H7 (cell line): ENCODE measurements at places on chromosomes 12 and 14.

GRCh38 chr14:68571114-68571591 lies 221.7 kb downstream of the ZFP36L1 start:
- no peak for DNase-seq

DNA sequence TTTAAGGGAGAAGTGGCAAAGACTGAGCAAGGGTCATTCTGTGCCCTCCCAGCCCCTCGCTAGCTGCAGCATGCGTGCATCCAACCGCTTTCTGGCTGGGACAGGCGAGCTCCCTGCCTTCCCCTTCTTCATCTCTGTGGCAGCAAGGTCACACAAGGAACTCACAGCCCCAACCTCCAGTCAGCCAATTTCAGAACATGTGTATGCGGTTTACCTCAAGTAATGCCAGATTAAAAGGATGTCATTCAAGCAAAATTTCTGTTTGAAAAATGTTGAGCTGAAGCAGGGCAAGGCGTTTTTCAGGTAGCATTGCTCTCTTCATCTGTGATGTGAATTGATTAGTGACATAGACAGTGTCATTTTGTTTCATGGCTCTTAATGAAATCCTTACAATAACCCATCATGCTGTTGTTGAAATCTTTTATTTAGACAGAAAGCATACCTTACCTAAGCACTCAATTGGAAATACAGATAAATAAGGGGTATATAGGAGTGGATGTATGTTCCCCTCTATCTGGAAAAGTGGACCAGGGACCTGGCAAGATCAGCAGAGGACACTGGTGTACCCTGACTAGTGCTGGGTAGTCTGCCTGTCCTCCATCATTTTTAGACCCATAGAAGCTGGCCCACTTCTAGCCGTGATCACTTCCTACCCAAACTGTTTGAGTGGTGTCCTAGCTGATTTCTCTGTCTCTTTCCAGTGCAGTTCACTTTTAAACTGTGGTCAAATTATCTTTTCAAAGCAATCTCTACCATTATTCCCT lies 82.8 kb upstream of the NEDD1 start:
- no peak for DNase-seq

- no peak for DNase-seq
Observed at GRCh38 chr14:26187996-26188620, 409.7 kb downstream of the NOVA1 start.

- no peak for DNase-seq
Observed at GRCh38 chr12:65814038-65814437, 10.2 kb upstream of the HMGA2 start.

GRCh38 chr12:38056701-38057689 lies 259.6 kb upstream of the ALG10B start:
- DNase-seq, result no peak

DNA sequence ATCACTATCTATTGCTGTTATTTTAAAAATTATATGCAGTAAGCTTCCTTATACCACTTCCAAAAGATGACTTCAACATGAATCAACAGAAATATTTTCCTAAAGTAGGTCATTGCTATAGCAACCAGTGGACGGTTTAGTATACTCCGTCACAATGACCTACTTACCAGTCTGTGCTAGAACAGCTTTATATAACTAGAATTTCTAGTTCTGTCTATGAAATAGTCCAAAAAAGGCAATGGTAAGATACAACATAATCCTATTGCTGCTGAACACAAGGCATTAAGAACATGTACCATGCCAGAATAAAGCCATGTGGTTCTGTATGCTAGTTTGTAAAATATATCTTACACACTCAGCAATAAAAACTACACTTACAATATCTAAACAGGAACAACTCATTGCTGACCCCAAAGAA lies 40.7 kb upstream of the MTERF2 start:
- no peak for DNase-seq

GRCh38 chr12:59403259-59403932 lies 192.4 kb upstream of the SLC16A7 start:
- DNase-seq, result peak; percentile 15

DNA sequence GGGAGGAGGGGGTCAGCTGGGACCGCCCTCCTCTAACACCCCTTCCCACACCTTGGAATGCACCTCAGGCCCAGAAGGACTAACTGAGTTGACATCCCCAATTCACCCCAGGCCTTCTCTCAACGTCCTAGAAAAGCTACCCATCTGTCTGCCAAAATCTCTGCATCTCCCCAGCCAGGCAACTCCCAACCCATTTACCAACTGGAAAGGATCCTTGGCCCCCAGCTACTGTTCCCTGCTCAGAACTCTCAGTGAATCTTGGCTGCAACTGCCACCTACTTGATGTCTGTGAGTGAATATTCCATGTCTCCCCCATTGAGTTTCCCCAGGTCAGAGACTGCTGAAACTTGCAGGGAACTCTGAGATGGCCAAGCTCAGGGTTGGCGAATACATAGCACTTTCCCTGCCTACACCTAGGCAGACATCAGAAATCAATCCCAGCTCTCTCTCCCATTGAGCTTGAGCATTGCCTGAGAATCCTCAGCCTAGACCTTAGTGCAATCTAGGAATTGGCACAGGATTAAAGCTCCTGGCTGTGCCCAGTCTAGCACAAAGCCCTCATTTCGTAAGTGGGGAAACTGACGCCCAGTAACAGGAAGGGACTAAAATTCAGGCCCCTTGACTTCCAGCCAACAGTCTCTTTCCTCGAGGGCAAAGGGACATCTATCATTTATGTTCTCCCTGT lies 71.9 kb upstream of the NCOR2 start:
- no peak for DNase-seq

DNA sequence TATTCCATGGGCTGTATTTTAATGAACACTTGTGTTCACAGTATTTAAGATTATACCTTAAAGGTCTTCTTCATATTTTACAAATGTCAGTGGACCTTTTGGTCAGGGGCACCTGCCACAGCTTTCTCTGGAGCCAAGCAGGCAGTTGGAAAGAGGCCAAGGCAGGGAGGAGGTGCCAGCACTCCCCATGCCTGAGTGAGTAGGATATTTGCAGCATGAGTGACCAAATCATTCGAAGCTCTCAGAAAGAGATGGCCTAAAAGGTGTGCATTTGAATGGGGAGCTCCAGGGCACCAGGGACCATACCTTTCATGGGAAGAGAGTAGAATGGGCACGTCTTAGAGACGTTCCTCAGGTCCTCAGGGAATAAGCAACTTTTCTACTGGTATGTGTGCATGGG lies 121.6 kb downstream of the GPR135 start:
- no peak for DNase-seq

- DNase-seq, result no peak
Observed at GRCh38 chr14:76015668-76016067, 30.1 kb downstream of the IFT43 start.

- no peak for DNase-seq
Observed at GRCh38 chr14:99030454-99030853, 241.5 kb downstream of the BCL11B start.

DNA sequence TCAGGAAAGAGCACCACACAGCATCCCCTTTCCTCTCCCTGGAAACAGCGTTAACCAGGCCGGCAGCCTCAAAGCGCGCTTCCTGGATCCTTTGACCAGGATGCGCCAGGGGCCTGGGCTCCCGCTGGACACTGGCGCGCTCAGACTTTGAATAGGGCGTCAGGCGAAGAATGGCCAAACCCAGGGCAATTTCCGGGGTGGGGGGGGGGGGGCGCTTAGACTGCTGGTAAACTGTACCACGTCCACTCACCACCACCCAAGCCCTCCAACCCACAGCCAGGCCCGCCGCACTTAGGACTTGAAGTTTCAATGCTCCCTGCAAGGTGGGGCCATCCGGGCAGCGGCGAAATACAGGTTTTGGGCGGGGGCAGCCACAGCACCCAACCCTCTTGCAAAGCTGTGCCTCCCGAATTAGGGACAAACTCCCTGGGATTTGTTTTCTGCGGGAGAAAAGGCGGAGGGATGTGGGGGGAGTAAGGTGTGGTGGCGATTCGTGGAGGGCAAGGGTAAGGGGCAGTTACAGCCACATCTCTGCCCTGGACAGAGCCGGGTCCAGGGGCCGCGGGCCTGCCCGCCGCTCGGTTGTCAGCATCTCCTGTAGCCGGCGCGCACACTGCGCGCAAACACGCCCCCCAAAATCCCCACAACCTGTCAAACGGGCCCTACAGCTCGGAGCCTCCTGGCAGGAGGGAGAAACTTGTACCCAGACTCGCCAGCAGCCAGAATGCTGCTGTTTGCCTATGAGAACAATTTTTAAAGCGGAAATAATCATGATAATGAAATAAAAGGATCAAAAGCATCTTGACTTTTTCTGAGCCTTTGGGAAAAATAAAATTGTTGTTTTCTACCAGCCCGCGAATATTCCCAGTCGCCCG lies 958 bp downstream of the RTN1 start:
- peak; percentile 63 for DNase-seq

DNA sequence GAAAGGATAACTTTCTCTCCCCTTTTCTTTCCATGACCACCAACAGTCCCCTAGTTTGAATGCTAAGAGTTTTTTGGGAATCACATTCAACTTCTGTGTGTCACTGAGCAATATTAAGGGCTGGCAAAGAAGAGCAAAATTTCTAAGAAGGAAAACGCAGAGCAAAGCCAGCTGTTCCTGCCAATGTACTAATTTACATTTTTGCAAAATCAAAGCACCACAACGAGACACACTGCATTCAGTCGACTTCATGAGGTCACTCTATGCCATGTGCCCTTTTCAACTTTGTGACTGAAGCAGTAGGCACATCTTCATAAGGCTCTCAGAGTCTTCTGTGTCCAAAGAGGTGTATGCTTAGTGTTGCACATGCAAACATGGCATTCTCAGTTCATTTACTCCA lies 66.4 kb downstream of the PTPRR start:
- DNase-seq, result no peak

DNA sequence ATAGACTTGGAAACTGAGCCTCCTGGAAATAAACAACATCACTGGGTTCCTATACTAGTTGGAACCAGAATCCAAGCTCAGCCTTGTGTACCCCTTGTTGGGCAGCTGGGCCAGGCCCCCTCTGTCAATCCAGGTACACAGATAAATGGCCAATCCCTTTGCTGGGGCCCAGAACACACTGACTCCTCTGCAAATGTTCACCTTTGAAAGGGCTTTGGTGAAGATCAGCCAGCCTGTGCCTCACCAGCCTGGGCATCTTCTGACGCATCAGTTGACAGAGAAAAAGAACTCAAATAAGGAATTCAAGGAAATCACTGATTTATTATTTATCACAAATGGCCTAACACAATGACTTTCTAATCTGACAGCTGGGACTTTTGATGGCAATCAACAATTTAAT lies 1090.2 kb downstream of the BCL11B start:
- no peak for DNase-seq

DNA sequence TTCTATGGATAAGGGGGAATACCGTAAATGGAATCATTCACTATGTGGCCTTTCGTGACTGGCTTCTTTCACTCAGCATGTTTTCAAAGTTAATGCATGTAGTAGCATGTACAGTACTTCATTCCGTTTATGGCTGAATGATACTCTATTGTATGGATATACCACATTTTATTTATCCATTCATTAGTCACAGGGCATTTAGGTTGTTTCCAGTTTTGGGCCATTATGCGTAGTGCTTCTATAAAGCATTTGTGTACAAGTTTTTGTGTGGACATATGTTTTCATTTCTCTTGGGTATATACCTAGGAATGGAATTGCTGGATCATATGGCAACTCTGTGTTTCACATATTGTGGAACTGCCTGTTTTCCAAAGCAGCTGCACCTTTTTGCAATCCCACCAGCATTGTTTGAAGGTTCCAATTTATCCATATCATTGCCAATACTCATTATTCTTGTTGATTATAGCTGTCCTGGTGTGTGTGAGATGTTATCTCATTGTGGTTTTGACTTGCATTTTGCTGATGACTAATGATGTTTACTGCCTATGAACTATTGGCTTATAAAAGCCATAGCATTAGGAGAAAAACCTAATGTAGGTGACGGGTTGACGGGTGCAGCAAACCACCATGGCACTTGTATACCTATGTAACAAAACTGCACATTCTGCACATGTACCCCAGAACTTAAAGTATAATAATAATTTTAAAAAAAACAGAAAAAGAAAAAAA lies 45.5 kb downstream of the ATF7IP start:
- DNase-seq, result no peak

DNA sequence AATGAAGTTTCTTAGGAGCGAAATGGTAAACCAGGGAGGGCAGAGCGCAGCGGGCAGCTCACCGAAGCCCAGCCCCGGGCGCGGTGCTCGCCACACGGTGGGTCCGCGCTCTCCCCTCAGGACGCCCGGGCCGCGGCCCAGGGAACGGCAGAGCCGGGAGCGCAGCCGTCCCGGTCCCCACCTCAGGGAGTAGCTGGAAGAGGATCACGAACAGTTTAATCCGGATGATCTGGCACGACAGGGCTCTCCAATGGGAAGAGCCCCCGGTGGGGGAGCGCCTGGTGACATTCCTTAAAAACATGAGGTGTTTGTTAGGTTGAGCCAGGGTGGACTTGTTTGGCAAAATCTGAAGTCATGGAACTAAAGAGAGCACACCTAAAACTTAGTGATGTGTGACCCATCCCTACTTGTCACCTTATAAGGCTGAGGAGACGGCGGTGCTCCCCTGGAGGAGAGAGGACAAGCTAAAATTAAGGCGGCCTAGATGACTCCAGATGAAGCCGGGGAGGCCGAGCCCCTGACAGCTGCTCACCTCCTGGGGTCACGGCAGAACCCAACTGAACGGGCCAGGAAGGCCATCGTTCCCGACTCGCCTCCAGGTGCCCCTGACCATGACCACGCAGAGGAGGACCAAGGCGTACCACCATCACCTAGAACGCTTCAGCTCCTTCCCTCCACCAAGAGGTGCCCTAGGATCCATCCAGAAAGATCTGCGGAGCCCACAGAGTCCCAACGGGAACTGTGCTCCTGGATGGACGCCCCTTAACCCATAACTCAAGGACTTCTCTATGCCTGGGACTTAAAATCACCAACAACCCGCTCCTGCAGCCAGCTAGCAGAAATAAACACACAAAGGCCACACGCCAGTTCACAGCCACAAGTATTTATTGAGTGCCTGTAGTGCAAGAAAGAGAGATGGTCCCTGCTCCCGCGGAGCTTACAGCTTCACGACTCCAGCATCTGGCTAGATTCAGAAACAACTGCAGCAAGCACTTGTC lies 866 bp upstream of the PITPNM2 start:
- DNase-seq, result peak; percentile 78

- DNase-seq, result no peak
Observed at GRCh38 chr12:76863837-76864236, 15.0 kb downstream of the CSRP2 start.

- DNase-seq, result peak; percentile 81
Observed at GRCh38 chr12:55720894-55721444, 776 bp downstream of the RDH5 start.

DNA sequence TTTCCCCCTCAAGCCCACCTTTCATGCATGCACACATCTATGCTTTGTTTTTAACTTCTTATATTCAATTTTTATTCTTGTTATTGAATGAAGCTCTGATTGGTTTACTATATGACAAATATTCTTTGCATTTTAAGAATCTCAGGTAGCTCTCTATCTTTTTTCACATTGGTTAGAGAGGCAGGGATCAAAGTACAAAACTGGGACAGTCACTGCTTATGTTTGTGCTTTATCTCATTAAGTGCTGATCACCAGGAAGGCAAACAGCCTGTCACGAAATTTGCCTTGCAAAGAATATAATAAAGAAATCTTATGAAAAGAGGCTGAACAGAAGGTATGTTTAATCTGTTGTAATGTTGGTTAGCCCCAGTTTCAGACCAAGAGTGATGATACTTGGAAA lies 29.7 kb upstream of the INSM2 start:
- DNase-seq, result no peak
